ENCODE measurements at places on chromosomes 5 and 9.

DNA sequence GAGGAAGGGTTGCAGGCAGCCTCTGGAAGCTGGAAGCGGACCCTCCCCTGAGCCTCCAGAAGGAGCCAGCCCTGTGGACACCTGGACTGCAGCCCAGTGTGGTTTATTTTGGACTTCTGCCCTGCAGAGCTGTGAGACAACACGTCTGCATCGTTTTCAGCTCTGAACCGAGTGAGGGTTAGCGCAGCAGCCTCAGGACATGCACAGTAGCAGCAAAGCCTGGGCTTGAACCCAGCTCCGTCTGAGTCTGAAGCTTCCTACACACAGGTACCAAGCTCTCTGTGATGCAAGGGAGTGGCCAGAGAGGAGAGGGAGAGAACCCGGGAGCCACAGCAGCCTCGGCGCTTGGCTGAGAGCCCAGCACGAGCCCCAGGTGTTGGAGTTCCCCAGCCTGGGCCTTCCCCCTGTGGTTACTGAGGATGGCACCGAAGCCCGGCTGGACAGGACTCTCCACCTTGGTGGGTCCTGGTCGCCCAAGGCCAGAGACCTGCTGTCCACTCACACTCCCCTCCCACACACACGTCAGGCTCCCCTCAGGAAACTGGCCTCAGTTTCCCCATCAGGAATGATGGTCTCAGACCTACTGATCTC is 128.2 kb downstream of the OLFM1 start:
- DNase-seq, result no peak

DNA sequence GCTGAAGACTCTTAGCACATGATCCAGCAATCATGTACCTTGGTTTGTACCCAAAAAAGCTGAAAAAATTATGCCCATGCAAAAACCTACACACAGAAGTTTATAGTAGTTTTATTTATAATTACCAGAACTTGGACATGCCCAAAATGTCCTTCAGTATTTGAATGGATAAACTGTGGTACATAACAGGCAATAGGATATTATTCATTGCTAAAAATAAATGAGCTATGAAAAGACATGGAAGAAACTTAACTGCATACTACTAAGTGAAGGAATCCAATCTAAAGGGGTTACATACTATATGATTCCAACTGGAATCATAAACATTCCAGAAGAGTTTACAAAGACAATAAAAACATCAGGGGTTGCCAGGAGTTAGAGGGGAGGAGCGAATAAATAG is 25.6 kb downstream of the FBXL17 start:
- no peak for DNase-seq

GRCh38 chr5:129904667-129905472 is 605 bp downstream of the CHSY3 start:
- DNase-seq, result peak; percentile 15

DNA sequence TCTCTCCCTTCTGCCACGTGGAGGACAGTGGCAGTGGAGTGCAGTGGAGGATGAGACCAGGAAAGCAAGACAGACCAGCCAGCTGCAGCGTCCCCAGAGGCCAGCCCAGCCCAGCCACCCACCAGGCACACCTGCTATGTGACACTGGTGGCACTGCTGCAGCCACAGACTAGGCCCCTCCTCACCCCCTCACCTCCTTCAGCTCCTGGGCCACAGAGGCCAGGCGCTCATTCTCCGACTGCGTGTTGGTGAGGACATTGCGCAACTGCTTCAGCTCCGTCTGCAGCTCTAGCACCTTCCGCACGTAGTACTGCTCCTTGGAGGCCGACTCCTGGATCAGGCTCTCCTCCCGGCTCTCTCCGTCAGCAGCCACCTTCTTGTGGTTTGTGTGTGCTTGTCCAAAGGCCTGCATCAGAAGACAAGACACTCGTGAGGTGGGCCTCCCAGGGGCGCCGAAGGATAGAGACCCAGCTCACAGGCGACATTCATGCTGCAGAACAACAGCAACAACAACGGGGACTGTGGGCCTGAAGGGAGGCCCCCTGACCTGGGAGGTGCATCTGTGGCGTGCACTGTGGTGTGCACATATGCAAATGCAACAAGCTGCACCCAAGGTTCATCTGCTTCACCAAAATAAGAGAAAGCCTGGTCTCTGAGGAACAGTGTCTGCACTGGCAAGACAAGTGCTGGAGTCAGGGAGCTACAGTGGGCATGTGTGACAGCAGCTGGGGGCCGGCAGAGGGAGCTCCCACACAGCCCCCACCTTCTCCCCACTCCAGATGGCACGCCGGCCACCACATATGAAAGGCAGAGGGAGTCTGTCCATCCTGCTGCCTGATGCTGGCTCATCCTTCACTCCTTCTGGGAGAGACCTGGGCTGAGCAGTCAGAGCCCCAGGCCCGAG is 35.5 kb downstream of the BICD2 start:
- peak; percentile 71 for DNase-seq

- no peak for DNase-seq
These were observed 579.8 kb upstream of the ST8SIA4 start for GRCh38 chr5:101482931-101483330.

DNA sequence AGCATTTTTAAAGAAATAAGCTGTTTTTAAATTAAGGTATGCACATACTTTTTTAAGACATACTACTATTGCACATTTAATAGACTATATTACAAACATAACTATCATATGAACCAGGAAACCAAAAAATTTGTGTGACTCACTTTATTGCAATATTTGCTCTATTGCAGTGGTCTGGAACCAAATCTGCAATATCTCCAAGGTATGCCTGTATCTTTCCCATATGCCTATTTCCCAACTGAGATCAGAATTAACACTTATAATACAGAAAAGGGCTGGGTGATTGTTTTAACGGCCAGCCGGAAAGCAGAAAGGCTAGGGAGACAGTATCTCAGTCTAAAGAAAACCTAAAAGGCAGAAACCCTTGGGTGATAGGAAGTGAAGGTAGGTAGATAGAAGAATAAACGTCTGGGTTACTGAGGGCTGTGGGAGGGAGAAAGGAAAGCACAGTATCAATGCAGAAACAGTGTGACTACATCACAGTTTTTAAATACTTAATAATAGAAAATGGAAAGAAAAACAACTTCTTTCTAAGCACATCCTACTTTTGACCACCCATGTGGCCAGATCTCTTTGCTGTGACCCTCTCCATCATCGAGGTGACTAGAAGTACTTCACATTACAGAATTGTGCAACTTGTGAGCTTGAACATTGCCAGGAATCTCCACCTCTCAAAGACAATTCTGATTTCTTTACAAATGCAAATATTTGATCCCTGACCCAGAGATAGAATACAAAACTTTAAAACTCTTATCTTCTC is 126.4 kb downstream of the LPAR1 start:
- DNase-seq, result no peak

DNA sequence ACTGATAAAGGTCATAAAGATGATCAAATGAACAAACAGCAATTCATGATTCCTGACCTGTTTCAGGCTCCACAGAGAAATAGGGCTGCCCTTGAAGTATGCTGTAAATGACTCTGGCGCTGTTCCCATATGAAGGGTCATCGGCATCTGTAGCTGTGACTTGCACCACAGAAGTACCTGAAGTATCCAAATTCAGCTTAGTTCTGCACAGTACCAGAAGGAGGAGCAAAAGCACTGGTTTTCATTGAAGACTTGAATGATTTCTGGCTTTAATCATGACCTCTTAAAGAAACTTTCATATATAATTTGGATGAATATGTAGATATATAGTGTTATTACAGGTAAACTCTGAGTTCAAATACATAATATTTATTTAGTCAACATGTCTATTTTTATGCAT is 109.1 kb downstream of the CDH10 start:
- DNase-seq, result no peak

GRCh38 chr9:127130661-127131538 is 8.5 kb upstream of the ANGPTL2 start:
- no peak for DNase-seq

Measured in D721Med (cell line).